Brain (organoid and tissue), 16 donors: ENCODE measurements at places on chromosomes 2 and 18.

DNA sequence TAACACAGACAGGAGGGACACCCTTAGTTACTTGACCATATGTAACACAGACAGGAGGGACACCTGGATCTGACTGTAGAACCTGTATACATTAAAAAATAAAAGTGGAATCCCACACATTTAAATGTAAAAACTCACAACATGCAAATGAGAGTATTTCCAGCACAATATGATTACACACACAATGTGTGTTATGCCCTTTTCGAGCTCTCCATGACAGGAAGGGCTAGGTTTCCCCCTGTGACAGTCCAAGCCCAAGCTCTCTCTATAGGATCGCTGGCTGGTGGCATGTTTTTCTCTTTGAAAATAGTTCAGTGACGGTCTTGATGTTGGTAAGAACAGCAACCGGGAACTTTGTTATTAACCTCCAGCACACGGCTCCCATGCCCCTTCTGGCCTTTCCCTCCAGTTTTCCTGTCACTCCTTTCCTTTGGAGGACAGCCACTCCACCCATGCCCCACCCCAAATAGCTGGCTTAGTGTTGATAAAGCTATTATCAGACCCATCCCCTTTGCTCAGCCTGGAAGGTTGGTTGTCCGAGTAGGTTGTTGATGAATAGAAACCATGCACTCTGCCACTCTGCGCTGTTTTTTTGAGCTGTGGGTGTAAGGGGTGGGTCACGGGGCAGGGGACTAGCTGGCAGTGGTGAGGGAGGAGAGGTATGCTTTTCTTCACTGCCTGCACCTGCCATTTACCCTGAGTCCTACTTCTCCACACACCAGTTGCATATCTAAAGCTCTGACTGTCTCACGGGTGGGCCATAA is 2.7 kb downstream of the RASGRP3 start:
- DNase-seq: no peak

DNA sequence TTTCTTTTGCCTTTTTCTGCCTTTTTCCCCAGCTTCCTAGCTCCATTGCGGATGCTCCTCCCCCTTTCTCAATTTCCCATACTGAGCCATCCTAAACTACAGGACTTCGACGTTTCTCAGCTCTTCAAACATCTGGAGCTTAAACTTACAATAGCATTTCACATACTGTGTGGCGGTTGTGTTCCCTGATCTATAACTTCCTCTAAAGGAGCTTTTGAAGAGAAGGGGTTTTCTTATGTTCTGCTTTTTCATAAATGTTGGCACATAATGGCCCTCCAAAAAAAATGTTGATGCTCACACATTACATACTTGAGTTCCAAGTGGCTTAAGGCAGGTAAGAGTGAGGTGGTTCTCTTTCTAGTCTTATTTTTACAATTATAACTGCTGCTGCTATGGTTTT is 87.4 kb downstream of the RNF144A start:
- no peak for DNase-seq

GRCh38 chr2:27089111-27089954 is 2.8 kb downstream of the KHK start:
- DNase-seq: no peak

DNA sequence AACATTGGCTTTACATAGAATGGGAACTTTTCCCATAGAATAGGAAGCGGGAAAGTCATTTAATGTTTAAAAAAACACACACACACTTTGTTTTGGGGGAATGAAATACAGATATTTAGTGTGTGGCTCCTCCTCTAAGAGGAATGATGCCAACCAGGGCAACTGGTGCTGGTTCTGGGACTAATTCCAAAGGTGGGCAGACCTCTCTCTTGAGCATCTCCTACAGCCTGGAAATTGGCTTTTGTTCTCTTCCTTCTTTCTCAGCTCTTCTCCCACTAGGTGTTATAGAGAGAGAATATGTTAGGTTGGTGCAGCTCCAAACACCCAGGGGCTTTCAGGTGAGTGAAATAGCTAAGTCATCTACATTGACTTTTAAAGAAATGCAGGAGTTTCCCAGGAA is 190.1 kb downstream of the RAD51AP2 start:
- DNase-seq: no peak

- peak; percentile 23 for DNase-seq
Measured at GRCh38 chr2:98269274-98269673, 77.0 kb upstream of the CNGA3 start.

DNA sequence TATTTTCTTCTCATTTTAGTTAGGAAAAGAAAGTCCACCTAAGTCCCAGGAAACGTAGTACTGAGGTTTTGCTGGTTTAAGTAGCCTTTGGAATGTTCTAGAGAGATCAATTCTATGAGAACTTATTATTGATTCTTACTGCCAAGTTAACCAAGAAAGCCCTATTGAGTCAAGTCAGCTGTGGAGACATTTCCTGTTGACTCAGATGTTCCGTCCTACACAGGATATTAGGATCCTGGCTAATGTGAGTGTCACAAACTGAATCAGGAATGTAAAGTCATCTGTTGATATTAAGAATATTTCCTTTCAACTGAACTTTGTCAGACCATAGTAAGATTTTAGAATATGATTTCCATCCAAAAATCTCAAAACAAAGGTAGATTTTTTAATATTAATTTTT is 654.3 kb downstream of the LRRTM4 start:
- no peak for DNase-seq

DNA sequence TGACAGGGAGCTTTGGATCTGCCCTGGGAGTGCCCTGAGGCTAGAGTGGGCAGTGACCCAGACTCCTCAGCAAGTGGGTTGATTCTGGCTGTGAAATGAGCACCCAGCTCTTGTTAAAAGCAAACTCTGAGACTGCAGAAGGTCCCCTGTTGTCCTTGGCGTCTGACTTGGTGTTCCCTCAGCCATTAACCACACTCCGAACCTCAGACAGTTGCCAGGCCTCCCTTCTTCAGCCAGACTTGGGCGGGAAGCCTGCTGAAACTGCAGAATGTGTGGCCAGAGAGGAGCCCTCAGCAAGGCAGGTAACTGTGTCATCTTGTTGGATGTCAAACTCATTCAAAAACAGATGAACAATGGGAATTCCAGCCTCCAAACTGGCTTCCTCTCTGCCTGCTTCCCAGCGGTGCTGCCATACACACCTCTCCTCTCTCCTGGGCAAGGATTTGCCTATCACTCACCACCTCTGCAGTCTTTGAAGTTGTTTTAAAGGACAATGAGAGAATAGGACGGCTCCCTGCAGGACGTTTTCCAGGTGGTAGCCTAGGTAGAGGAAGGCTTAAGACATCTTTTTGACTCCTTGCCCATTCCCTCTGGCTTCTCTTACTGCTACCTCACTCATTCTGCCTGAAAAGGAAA is 38.9 kb upstream of the B3GNT2 start:
- no peak for DNase-seq

GRCh38 chr2:207722773-207723424 is 11.5 kb downstream of the CCNYL1 start:
- no peak for DNase-seq

DNA sequence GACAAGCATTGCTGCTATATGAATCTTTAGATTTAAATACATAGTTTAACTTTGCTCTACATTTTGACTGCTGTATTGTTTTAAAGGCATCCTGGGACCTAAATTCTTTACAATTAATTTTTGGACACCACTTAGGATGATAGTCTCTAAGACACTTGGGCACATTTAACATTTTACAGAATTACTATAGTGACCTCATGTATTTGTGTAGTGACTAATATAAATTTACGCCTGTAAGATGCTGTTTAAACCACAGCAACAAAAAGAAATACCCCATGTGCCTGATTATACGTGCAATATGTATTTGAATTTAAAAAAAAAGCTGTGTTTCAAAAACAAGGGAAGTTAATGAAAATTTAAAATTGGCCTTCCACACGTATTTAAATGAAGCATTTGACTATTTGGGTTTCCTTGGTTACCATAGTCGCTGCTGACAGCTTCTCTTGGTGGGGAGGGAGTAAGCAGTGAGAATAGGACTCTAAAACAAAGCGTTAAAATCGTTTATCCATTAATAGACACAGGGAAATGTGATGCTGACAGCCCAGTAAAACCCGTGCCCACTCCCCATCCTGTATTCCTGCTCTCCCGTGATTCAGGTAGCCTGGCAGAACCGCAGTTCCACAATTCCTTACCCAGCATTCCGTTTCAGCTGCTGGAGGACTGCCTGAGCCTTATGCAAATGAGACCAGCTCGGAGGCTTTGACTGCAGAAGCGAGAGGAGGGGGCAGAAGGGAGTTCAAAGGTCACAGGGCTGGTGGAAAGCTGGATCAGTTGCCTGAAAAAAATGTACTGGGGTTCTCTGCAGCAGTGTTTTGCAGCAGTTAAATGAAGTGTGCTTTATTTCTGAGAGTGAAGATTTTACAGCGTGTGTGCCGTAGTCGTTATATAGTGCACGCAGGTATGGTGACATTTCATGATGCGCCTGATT is 104.3 kb downstream of the CSRNP3 start:
- DNase-seq: peak; percentile 96

- no peak for DNase-seq
Measured at GRCh38 chr2:42510191-42510590, 16.4 kb upstream of the KCNG3 start.

DNA sequence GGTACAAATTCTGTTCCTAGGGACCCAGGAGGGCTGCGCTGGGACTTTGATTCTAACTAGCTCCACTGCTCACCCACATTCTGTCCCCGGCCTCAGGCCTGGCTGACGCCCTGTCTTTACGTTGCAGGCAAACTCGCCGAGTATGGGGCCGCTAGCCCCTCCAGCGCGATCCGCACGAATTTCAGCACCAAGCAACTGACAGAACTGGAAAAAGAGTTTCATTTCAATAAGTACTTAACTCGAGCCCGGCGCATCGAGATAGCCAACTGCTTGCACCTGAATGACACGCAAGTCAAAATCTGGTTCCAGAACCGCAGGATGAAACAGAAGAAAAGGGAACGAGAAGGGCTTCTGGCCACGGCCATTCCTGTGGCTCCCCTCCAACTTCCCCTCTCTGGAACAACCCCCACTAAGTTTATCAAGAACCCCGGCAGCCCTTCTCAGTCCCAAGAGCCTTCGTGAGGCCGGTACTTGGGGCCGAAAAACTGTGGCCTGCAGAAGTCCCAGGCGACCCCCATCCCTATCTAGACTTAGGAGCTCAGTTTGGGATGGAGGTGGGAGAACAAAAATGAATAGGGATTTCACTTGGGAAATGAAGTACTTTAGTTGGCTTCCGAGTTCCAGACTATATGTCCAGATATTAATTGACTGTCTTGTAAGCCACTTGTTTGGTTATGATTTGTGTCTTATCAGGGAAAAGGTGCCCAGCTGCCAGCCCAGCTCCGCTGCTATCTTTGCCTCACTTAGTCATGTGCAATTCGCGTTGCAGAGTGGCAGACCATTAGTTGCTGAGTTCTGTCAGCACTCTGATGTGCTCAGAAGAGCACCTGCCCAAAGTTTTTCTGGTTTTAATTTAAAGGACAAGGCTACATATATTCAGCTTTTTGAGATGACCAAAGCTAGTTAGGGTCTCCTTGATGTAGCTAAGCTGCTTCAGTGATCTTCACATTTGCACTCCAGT is 1.5 kb downstream of the HOXD1 start:
- peak; percentile 21 for DNase-seq

DNA sequence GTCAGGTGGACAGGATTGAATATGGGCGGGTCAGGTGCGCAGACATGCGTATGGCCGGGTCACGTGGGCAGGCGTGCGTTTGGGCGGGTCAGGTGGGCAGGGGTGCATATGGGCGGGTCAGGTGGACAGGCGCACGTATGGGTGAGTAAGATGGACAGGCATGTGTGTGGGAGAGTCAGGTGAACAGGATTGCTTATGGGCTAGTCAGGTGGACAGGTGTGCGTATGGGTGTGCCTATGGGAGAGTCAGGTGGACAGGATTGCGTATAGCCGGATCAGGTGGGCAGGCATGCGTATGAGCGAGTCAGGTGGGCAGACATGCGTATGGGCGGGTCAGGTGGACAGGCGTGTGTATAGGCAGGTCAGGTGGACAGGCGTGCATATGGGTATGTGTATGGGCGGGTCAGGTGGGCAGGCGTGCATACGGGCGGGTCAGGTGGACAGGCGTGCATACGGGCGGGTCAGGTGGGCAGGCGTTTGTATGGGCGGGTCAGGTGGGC is 30.3 kb upstream of the KLF11 start:
- no peak for DNase-seq

- no peak for DNase-seq
Measured at GRCh38 chr2:71380665-71381064, 49.1 kb downstream of the ZNF638 start.

GRCh38 chr2:11680182-11680900 is 10.3 kb upstream of the NTSR2 start:
- peak; percentile 47 for DNase-seq

DNA sequence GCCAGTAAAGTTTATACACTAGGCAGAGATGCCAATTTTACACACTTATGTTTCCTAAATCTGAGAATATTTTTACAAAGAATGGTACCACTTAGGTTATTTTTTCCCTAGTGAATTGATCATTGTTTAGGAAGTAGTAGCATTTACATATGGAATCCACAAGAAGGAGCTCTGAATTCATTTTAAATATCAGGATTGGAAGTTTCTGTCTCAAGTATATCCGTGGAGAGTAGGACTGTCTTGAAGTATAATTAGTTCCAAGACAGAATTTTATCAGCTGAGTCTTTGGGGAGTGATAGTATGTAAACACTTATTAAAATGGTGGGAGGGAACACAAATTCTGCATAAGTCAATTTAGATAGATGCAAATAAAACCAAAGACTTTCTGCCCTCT is 82.3 kb upstream of the FAM98A start:
- no peak for DNase-seq

DNA sequence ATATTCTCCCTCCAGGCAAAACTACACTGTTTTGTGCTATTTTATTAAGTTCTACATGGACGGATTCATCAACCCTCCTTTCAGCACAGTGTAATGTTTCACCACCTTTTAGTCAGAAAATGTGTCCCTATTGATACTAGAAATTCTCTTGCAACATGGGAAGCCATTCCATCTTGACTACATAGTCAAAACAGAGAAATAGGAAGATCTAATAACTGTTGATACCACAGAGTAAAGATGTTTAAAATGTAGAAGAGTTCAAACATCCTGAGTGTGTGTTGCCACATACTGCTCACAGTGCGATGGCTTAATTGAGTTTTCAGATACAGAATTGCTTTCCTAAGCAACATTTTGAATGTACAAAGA is 492.2 kb upstream of the RAB12 start:
- DNase-seq: no peak

- no peak for DNase-seq
Measured at GRCh38 chr2:15968280-15969178, 28.2 kb downstream of the MYCN start.

DNA sequence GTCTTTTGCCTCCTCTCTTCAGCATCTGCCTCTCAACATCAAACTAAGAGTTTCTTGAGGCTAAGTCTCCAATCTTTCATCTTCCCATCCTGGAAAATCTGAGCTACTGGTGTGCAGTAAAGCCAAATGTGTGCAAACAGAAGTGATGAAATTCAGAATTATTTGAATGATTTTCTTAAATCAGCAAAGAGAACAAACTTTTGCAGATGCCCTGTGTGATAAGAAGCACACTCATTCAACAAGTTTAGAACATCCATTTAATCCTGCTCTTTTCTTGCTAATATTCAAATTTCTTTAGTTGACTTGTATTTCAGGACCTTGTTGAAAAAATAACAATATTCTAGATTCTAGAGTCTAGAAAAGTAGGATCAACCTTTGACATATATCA is 1374.9 kb upstream of the CELF4 start:
- no peak for DNase-seq

- no peak for DNase-seq
Measured at GRCh38 chr18:39854291-39854690, 2100.7 kb upstream of the PIK3C3 start.

- peak; percentile 33 for DNase-seq
Measured at GRCh38 chr2:200483729-200484198, 26.1 kb downstream of the KCTD18 start.

GRCh38 chr18:57441071-57441794 is 6.1 kb downstream of the ONECUT2 start:
- peak; percentile 50 for DNase-seq

GRCh38 chr18:12621742-12622306 is 36.1 kb downstream of the SPIRE1 start:
- no peak for DNase-seq
